ENCODE measurements at places on chromosomes 6 and 20. TPM values are rescaled to one million over a fixed set of nuclear protein-coding genes. Genes with fewer than 3 reads are reported as not detected.

COX7A2 gene
- 297 TPM for total RNA-seq

GRCh38 chr6:53556986-53557715 is 12.2 kb upstream of the GCLC start:
- no peak for DNase-seq

RIPPLY2 gene
- 0.40 TPM for total RNA-seq

RNF5 gene
- total RNA-seq: 80.3 TPM

DNA sequence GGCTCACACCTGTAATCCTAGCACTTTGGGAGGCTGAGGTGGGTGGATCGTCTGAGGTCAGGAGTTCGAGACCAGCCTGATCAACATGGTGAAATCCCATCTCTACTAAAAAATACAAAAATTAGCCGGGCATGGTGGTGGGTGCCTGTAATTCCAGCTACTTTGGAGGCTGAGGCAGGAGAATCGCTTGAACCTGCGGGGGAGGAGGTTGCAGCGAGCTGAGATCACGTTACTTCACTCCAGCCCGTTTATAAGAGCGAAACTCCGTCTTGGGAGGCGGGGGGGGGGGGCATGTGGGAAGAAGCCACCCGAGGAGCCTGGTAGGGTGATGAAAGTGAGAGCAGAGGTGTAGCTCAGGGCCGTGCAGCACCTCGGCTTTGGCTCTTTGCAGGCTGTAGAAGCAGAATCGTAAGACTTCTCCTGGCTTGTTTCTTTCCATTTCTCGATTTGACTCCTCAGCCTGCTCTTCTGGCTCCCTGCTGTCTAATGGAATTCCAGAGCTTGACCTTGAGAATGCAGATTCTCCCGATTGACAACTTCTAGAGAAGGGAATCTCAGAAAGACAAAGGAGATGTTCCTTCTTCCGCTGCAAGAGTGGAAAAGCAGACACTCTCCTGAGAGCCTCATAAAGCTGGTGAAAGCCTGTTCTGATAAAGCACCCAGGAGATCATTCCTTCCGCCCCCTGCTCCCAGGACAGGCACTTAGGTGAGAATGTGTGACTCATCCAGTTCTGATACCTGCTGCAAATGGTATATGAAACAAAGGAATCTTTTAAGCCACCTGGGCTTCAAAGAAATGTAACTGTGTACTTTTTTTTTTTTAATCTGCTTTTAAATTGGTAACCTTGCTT is 26.0 kb upstream of the PPP1R16B start:
- no peak for DNase-seq

GRCh38 chr6:26383624-26384417 is 913 bp downstream of the BTN2A2 start:
- DNase-seq: no peak

DNA sequence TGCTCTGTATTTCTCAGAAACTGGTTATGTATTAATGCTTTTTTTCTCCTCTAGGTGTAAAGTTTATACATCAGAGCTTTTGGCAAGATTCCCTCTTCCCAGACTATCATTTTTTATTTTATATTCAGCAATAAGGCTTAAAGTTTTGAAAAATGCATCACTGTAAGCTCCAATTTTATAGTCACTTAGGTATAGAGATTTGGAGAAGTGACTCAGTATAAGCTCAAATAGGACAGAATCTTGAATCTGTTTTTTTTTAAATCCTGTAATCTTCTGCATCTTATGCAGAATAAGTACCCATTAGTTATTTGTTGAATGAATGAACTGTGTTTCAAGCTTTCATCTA is 1.0 kb downstream of the NCOA7 start:
- no peak for DNase-seq

GNAS gene
- total RNA-seq: 669 TPM

GRCh38 chr6:32933661-32934085 is 7.2 kb downstream of the HLA-DMB start:
- DNase-seq: peak; percentile 80

DNA sequence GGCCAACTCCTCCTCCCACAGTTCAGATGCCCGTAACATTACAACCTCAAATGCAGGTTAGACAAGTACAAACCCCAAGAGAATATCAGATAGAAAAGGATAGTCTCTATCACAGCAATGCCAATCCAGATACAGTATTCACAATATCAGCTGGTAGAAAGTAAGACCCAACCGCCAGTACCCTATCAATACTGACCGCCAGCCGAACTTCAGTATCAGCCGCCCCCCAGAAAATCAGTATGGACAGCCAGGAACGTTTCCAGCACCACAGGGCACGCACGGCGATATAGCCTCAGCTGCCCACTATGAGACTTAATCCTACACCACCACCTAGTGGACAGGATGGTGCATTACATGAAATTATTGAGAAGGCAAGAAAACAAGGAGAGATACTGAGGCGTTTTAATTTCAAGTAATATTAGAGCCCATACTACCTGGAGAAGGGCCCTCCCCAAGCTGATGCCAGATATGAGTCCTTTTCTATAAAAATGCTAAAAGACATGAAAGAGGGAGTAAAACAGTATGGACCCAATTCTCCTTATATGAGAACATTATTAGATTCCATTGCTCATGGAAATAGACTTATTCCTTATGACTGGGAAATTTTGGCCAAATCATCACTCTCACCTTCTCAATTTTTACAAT is 17.6 kb upstream of the EIF2S2 start:
- peak; percentile 54 for DNase-seq

GRCh38 chr20:21920211-21920610 is 214.7 kb downstream of the PAX1 start:
- DNase-seq: no peak

ARHGAP40 gene
- total RNA-seq: not detected

GRCh38 chr6:15620611-15621010 is 42.2 kb downstream of the DTNBP1 start:
- DNase-seq: no peak

DNA sequence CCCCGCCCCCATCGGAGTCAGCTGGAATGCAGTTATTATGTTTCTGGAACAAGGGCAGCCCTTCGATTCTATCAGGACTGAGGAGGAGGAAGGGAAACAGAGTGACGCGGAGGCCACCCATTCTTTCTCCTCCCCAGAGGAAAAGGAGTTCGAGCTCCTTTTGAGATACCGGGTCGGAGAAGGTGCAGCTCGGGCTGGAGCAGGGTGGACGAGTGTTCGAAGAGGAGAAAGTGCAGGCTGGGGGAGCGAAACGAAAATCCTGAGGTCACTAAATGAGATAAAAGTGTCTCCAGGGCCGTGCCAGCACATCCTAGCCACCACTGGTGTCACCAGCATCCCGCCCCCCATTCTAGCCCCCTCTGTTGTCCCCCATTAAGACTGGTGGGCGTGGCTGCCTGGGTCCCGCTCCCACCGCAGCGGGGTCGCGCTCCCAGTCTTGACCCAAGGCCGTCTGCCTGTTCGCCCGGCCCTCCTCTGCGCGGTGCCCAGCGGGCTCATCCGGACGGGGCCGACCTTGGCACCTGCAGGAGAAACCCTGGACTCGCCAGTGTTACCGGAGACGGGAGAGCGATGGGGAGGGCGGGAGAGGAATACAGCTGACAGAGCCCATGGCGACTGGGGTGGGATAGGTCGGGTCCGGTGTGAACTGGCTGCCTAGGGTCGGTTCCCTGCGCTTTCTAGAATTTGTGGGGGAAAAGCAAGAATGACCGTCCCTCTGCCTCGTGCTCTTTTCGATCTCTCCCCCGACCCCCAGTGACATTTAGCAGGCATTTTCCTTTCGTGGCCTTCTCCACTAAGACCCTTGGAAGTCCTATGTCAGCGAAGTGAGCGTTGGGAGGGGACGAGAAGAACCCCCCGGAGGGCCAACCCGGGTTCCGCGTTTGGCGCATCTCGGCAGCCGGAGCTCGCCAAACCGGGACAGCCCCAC is 16.2 kb downstream of the FOXA2 start:
- DNase-seq: no peak

- no peak for DNase-seq
Measured at GRCh38 chr6:155779456-155779855, 323.8 kb upstream of the NOX3 start.

OR2H2 gene
- total RNA-seq: not detected

GRCh38 chr20:6709910-6710595 is 57.4 kb upstream of the BMP2 start:
- DNase-seq: no peak

DNA sequence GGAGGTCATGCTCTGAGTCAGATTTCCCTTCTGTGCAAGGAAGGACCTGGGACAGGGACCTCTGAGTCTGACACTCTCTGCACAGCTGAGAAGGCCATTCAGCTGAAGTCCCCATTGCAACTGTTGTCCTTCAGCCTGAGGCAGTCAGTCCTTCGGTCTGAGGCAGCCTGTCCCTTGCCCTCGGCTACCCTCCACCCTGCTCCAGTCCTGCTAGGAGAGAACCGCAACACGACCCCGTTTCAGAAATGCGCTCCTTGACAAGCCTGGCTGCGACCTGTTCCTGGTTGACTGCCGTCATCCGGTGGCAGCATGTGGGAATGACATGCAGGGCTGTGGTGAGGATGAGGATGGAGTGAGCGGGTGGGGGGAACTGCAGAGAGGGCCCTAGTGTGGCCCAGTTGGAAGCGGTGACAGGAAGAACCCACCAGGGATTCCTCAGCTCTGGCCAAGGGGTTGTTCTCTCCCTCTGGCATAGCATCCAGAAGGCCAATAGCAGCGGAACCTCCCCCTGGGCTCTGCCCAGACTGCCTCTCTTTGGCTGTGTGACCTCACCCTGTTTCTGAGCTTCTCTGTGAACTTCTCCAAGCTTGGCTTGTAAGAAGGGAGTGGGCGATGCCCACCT is 40.3 kb upstream of the ANGPT4 start:
- DNase-seq: peak; percentile 71

- DNase-seq: no peak
Measured at GRCh38 chr6:89716532-89716931, 78.0 kb upstream of the LYRM2 start.

GRCh38 chr20:34689486-34689885 is 12.6 kb upstream of the PIGU start:
- DNase-seq: no peak

PRPH2 gene
- 0.83 TPM for total RNA-seq

DNA sequence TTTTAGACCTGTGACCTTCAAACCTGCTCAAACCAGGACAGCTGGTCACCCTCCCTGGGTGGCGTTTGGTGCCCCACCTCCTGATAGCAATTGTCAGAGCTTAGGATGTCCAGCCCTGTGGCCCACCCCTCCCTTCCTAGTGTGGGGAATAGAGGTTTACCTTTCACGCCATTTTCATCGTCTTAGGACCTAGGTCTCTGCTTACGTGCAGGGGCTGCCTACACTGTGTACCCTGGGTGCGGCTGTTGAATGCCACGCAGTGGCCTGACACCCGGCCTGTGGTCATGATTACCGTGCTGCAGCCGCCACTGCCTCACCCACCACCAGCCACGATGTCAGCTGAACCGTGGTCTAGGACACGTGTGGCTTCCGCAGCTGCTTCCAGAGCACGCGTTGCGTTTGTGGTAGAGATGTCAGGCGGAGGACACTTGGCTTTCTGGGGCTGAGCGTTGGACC is 157.3 kb downstream of the DTNBP1 start:
- DNase-seq: no peak

MMS22L gene
- total RNA-seq: 7.8 TPM

DNA sequence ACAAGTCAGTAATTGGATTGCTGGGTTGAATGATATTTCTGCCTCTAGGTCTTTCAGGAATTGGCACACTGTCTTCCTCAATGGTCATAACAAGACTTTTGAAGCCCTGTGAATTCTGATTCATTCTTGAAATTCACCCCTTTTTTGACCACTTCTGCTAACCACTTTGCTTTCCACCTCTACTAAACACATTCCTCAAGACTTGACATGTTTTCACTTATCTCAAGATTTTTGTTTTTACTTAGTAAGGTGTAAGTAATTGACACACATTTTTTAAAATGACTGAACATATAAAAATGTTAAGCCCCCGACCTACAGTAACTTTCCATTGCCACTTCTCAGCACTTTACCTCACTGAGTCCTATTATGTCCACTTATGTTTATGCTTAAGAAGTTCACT is 239.1 kb downstream of the GRM1 start:
- DNase-seq: no peak

DNA sequence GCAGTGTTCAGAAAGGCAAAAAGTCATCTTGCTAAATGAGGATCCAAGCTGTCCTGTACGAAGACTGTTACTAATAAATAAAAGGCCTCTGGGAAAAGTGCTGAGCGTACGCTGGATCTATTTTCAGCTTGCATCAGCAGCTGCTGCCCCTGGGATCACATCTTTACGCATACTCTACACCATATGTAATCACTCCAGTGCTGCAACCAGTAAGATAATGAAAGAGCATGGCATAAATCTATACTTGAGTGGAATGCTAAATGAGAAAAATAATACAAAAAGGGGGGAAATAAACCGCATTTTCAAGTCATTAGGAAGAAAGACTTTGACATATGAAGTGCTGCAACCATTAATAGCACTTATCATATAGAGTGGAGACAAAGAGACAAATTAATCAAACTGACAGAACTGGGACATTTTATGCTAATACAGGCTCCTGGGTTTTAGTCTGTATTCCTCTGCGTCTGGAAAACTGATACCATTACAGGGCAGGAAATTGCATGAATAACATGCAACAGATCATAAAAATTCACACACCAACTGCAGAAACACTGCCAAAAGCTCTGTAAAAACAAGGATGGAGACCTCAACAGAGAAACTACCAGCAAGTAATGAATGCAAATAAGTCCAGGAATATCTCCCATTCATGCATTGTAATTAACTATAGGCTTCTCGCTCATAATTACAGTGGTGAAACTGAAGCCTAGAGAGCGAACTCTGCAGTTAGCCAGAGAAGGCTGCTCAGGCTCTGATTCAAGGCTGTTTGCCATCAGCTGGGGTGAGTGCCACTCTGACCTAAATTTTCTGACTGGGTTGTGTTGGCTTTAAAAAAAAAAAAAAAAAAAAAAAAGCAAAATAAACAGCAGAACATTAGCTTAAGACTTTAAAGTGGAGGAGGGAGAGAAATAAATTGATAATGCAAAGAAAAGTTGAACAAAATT is 83.8 kb downstream of the GJA10 start:
- no peak for DNase-seq

GRCh38 chr6:113048741-113049140 is 701.6 kb downstream of the RFPL4B start:
- DNase-seq: no peak

- no peak for DNase-seq
Measured at GRCh38 chr6:29589423-29590048, 4.6 kb downstream of the OR2H2 start.

DNA sequence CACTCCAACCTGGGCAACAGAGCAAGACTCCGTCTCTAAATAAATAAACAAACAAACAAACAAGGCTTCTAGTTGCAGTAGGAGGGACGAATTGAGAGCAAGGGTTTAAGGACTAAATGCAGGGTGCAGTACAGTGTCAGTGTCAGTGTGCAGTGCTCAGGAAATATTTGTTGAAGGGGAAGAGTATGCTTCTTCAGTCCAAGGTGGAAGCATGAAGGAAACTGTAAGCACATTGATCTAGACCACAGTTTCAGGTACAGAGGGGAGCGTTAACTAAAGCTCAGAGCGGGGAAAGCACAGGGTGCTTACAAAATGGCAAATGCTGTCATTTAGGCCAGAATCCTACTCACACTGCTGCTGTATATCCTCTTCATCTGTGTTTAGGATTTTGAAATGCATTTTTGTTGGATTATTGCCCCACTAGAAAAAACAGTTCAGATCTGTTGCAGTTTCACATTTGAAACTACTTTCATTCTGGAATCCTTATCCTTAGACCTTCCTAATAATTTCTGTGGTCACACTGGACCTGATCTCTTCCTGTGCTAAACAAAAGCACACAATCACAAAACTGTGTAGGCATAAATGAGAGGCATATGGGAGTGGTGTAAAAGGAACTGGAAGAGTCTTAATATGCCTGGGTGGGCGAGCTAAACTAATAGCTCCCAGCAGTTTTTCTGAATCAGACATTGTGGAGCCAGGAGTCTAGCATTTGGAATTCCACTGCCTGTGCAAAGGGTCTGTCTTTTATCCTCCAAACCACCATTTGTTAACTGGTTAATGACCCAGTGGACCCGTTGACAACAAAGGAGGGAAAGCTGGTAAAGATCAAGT is 41.4 kb downstream of the CBFA2T2 start:
- DNase-seq: no peak

Data from ovary (tissue), 10 donors.